ENCODE measurements at places on chromosomes 12 and 14. TPM values are rescaled to one million over a fixed set of nuclear protein-coding genes. Genes with fewer than 3 reads are reported as not detected.

GRCh38 chr14:38958589-38958988, 144.4 kb downstream of the SEC23A start:
- no peak for DNase-seq

DNA sequence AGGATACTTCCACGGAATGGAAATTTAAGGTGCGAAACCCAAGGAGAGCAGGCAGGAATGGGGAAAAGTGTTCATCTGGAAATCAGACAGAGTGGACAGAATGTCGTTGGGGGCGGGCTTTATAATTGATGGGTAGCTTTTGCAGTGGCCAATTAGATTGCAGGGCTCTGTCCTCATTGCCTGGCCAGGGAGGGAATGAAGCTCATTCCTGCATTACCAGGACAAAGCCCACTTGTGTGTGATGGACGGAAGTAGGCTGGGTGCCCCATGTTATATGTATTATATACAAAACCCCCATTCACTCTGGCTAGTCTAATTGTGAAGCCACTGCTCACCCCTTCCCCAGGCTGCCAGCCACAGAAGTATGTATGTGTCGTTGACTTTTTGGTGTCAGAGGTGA, 23.6 kb downstream of the ZNF664 start:
- DNase-seq, result no peak

DNA sequence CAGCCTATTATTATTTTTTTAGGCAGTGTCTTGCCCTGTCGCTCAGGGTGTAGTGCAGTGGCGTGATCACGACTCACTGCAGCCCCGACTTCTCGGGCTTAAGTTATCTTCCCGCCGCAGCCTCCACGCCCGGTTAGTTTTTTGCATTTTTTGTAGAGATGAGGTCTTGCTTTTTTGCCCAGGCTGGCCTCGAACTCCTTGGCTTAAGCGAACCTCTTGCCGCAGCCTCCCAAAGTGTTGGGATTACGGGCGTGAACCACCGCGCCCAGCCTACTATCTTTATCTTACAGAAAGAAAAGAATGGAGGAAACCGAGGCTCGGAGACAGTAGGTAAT, 507 bp upstream of the PTPN11 start:
- no peak for DNase-seq

- no peak for DNase-seq
These were observed 12.9 kb downstream of the TTC9 start for GRCh38 chr14:70654632-70655031.

DNA sequence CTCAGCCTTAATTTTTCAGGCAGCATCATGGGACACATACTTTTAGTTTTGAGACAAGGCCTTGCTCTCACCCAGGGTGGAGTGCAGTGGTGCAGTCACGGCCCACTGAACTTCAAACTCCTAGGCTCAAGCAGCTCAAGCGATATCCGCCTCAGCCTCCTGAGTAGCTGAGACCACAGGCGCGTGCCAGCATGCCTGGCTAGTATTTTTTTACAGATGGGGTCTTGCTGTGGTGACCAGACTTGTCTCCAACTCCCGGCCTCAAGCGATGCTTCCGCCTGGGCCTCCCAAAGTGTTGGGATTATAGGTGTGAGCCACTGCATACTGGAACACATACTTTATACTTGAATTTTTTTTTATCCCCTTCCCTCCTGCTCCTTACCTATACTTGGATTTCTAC, 2.8 kb downstream of the RDH5 start:
- no peak for DNase-seq

GRCh38 chr14:93970585-93970964, 5.8 kb downstream of the ASB2 start:
- no peak for DNase-seq

GRCh38 chr14:22598896-22599244, 770 bp downstream of the ABHD4 start:
- DNase-seq, result peak; percentile 34

GRCh38 chr14:105501504-105502291, 10.7 kb downstream of the TEDC1 start:
- no peak for DNase-seq

DNA sequence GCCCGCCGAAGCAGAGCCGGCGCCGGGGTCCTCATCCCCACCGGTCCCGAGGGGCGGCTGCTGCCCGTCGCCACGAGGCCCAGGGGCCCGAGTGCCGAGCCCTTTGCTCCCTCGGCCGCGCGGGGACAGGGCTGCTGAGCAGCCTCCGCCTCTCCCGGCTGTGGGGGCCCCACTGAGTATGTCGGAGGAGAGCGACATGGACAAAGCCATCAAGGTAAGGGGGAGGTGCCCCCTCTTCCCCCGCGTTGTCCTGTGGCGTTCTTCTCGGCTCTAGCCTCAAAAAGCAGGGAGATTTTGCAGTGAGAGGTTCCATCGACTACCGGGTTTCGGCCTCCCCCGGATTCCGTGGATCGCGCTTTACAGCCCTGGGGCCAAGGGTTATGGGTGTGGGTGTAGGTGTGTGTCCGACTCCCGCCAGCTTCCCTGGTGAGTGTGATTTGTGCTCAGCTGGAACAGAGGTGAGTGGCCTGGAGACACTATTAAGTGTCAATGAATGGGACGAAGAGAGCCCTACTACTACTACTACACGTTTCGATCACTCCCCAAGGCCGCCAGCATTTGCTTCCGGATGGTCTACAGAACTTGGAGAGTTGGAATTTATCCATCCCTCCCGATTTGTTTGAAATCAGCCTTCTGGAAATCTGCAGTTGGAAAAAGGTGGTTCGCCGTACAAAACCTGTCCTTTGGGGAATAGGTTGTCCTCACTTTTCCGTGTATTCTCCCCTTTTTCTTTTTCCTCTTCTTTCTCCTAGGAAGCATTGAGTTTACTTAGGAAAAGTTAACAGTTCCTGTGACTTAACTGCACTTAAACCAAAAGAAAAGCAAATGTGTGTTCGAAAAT, 748 bp downstream of the MAPKAPK5 start:
- DNase-seq, result no peak

- no peak for DNase-seq
These were observed 60.6 kb upstream of the LHX5 start for GRCh38 chr12:113532292-113532691.

DNA sequence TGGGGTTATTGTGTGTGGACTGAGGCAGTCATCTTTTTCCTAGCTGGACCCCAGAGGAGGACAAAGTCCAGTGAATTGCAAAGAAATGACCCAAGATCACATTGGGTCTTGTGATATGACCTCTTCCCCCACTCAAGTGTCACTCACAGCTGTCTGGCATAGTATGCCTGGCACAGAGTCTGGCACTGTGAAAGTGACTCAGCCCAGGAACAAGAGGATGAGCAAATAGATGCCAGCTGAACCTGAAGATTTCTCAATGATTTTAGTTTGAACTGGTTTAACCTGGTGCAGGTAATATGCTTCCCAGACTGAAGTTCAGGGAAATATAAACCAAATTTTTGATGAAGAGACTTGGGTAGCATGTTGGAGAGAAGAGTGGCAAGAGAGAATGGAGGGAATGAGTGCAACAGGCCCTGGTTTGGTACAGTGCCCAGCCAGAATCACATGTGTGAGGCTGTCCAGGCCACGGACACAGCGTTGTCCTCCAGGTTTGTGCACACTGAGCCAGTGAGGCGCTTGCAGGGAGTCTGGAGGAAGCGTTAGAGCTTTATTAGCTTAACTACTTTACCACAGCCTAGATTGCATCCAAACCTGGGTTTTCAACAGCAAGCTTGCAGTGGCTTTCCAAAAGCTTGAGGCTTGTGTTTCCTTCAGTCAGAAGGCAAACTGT, 332.9 kb downstream of the NUAK1 start:
- DNase-seq, result peak; percentile 66

GRCh38 chr12:27429606-27430005, 16.9 kb upstream of the SMCO2 start:
- DNase-seq, result no peak

- no peak for DNase-seq
These were observed 21.6 kb downstream of the FBXL14 start for GRCh38 chr12:1572731-1573130.

GRCh38 chr12:97560786-97561618, 98.4 kb downstream of the RMST start:
- no peak for DNase-seq

GRCh38 chr12:4555804-4556203, 6.2 kb upstream of the DYRK4 start:
- DNase-seq, result no peak

GRCh38 chr12:14239935-14240872, 125.3 kb upstream of the ATF7IP start:
- DNase-seq, result peak; percentile 63

- no peak for DNase-seq
These were observed 25.7 kb upstream of the PDZRN4 start for GRCh38 chr12:41162461-41162860.

Gene CLMN
- 10.8 TPM for total RNA-seq

Gene SYNJ2BP
- total RNA-seq, result 34.4 TPM
